ENCODE measurements at places on chromosomes 3 and 15. TPM values are rescaled to one million over a fixed set of nuclear protein-coding genes. Genes with fewer than 3 reads are reported as not detected.

The DLL4 gene
- total RNA-seq = 1.1 TPM

The DISP2 gene
- 0.28 TPM for total RNA-seq

The COL7A1 gene
- 86.4 TPM for total RNA-seq

The GOLGA8G gene
- not detected for total RNA-seq

The MYRIP gene
- 1.2 TPM for total RNA-seq

The ARMC8 gene
- total RNA-seq = 23.1 TPM

The CELSR3 gene
- 0.88 TPM for total RNA-seq

The NTRK3 gene
- 1.00 TPM for total RNA-seq

The COL6A5 gene
- total RNA-seq = 0.16 TPM
